ENCODE measurements at places on chromosomes 3 and 15. TPM values are rescaled to one million over a fixed set of nuclear protein-coding genes. Genes with fewer than 3 reads are reported as not detected.

CHCHD4 gene
- polyA plus RNA-seq = 31.3 TPM

EXD1 gene
- not detected for polyA plus RNA-seq

ALG1L2 gene
- not detected for polyA plus RNA-seq

ARNT2 gene
- polyA plus RNA-seq = 1.3 TPM

TNFSF10 gene
- 15.2 TPM for polyA plus RNA-seq

CYP11A1 gene
- polyA plus RNA-seq = 0.07 TPM

CSPG5 gene
- polyA plus RNA-seq = not detected

ZNF80 gene
- not detected for polyA plus RNA-seq

DNA sequence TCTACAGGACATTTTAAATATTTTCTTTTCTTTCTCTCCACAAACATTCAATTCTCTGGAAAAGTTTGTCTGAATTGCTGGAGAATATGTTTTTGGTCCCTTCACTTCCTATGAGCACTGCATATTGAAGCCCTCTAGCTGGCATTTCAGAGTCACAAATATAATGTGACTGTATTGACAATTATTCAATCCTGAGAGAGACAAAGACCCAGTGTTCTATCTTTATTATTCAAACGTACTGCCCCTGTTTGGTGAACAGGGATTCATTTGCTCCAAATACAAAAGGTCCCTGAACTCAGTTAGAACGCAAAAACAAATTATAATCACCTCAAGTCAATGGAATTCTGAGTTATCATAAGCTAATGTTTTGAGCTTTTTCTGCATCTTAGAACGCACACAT is 173.1 kb upstream of the CDIN1 start:
- DNase-seq = no peak

DNA sequence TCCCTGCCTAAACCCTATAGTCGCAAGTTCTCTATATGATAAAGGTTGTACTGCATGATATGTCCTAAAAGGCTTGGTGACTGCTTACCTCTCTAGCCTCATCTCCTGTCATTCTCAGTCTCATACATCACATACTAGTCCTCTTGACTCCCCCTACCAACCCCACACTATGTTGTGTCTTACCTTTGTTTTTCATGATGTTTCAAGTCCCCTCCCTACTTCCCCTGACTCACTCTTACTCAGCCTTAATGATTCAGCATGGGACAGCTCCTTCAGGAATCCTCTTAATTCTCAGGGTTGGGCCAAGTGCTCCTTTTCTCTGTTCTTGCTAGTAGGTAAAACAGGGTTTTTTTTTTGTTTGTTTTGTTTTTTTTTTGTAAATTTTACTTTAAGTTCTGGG is 49.6 kb downstream of the SLMAP start:
- DNase-seq = no peak

GRCh38 chr15:65998486-65998885 is 129.2 kb downstream of the RAB11A start:
- DNase-seq = no peak

- no peak for DNase-seq
These were observed 103.0 kb downstream of the LARS2 start for GRCh38 chr3:45491344-45491743.

- no peak for DNase-seq
These were observed 3.5 kb downstream of the FURIN start for GRCh38 chr15:90871716-90872485.

DNA sequence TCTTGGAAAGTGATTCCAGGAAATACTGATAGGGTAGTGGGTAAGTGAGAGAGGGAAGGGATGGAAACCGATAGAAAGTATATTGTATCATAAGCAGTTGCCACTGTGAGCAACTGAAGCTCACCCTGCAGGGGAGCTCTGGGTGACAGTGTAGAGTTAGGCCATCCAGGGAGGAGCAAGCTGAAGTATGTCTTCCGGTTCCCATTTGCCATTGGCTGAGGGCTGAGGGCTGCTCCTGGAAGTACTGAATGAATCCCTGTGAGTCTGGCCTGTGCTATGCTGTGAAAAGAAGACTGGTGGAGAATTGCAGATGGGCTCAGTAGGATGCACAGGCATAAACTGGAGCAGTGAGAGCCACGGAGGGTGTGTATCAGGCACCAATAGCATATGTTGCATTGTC is 348.3 kb downstream of the MFSD1 start:
- no peak for DNase-seq

- no peak for DNase-seq
These were observed 12.2 kb upstream of the TBL1XR1 start for GRCh38 chr3:177209509-177209908.

GRCh38 chr15:35054380-35054779 is 30.7 kb downstream of the NANOGP8 start:
- DNase-seq = no peak

- DNase-seq = peak; percentile 83
These were observed 4.6 kb downstream of the SNUPN start for GRCh38 chr15:75620841-75621391.

- no peak for DNase-seq
These were observed 7.8 kb upstream of the HDAC11 start for GRCh38 chr3:13472286-13472685.

DNA sequence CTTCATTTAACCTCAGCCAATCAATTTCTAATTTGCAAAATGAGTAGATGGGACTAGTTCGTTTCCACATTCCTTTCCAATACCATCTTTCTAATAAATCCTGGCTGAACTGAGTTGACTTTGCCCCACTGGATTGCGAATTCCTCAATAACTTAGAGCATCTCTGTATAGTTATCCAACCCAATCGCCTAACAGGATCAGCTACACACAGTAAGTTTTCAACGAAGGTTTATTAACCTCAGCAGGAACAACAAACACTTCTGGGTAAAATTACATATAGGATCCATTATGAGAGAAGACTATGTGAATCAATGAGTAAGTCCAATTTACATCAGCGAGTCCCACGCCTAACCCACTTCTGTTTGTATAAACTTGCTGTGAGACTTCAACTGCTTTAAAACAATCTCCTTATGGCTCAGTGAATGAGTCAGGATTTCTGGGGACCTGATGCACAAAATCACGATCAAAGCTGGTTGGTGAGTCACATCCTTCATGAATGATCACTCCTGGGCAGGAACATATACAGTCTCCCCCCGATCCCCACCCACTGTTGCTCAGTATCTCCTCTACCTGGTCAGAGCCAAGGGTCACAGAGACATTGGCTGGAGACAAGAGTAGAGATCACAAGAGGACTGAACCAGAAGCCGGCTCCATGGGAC is 142.8 kb downstream of the EDEM1 start:
- no peak for DNase-seq

- DNase-seq = no peak
These were observed 2.2 kb downstream of the CHRNB4 start for GRCh38 chr15:78638658-78639314.

GRCh38 chr15:70521576-70522322 is 241.6 kb downstream of the UACA start:
- DNase-seq = no peak

- DNase-seq = no peak
These were observed 193.4 kb upstream of the SEMA6D start for GRCh38 chr15:47523681-47524475.

DNA sequence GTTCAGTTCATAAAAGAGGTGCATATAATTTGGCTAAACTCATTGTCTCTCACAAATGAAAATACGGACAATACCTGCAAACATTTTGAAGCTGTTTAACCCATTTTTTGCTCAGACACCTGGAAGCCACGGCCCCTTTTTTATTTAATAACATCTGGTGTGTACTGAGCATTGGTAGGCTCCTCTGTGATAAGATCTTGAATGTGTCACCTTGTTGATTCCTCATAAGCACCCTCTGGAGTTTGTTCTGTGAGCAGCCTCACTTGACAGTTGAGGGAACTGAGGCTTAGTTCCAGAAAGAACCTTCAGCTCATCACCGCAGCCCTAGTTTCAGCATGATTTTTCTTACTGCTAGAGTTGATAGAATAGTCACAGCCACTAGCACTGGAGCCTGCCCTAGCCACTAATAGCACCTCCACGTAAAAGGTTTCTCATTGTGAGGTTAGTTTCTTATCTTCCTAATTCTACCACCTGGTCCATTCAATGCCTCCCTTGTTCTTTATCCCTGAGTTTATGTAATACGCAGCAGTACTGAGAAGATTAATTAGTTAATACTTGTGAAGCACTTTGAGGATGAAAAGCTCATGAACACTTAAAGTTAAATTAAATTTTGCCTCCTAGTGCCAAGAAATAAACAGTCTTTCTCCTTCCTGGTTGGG is 71.9 kb downstream of the ITPR1 start:
- no peak for DNase-seq

- no peak for DNase-seq
These were observed 194.8 kb upstream of the PFN2 start for GRCh38 chr3:150165396-150166094.

Measured in heart left ventricle (tissue), 16 donors.